ENCODE measurements at places on chromosomes 16 and 17. TPM values are rescaled to one million over a fixed set of nuclear protein-coding genes. Genes with fewer than 3 reads are reported as not detected.
A peak's percentile ranks its signal among the peaks of the same experiment; 100 is the strongest.

DNA sequence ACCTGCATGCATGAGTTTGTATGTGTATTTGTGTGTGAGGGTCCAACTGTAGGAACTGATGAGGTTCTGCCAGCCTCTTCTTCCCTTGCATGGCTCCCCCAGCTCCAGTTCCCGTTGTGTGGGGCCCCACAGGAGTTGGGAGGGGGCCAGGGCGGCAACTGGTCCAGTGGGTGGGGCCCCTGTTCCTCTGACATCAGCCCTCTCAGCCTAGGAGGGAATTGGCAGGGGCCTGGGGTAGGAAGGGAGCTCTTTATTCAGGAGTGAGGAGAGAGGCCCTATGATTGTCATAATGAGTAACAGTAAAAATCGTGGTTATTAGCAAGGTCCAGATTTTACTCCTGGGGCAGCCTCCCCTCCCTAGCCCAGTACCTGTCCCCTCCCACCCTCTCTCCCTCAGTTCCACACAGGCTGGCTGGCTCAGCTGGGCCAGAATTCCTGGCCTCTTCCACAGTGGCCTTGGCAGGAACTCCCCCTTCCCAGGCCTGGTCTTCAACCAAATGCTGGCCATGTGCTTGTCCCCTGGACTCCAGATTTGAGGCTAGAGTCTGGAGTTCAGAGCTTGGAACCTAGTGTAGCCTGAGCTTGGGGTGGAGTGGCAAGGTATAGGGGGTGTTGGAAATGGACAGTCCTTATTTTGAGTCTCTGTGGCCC lies 18.9 kb downstream of the RARA start:
- no peak for DNase-seq

DNA sequence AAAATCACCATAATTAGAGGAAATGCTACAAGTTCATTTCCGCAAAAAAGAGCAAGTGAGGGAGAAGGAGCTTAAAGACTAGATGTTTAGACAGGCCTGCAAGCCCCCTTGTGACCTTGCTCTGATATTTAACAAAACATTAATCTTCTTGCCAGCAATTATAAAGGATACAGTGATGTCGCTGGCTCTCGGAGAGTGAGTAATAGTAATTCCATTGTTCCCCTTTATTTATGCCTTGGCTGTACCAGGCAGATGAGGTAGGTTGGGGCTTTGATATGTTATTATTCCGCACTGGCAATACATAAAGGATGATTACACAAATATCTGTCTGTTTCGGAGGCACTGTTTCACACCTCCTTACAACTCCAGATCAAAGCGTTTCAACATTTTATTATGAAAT lies 204.8 kb upstream of the SALL1 start:
- no peak for DNase-seq

DNA sequence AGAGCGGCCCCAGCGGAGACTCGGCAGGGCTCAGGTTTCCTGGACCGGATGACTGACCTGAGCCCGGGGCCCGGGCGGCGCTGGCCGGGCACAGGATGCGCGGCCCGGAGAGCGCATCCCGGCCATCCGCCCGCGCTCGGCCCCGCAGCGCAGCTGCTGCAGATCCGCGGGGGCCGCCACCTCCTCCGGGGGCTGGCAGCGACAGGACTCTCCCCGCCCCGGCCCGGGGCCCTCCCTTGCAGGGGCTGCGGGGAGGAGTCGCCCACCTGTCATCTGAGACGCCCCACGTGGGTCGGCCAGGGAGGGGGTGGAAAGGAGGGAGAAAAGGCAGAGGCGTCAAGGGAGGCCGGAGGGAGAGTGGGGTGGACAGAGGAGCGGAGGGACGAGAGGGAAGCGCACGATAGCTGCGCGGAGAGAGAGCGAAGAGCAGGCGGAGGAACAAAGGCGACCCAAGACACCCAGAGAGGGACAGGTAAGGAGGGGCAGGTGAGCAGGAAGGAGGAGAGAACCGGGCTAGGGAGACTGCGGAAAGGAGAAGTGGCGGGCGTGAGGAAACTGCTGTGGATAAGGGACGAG lies 471 bp upstream of the PRKAR1A start:
- peak; percentile 71 for DNase-seq

DNA sequence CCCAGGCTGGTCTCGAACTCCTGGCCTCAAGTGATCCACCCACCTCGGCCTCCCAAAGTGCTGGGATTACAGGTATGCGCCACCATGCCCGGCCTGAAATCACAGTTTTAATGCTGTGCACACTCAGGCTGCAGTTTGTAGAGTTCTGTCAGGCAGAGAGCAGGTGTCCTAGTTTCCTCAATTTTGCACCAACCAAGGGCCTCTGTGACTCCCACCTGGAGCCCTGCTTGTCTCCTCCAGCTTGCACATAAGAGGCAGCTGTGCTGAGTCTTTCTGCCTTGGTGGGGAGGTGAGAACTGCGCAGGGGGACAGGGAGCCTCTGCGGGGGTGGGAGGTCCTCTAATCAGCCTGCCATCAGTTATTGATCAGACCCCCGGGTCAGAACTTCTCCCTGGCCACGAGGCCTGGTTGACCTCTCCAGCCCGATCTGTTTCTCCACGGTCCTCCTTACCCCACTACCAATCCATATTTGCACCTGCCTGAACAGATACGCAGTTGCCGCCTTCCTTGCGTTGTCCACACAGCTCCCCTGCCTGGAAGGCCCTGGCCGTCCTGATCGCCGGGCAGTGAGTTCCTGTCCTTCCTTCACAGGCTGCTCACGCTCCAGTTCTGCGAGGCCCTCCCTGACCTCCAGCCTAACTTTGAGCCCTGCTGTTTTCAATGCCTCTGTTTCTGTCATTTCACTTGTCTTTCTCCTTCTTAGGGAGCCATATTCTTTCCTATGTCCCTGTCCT lies 48.1 kb upstream of the SIAH1 start:
- no peak for DNase-seq

DNA sequence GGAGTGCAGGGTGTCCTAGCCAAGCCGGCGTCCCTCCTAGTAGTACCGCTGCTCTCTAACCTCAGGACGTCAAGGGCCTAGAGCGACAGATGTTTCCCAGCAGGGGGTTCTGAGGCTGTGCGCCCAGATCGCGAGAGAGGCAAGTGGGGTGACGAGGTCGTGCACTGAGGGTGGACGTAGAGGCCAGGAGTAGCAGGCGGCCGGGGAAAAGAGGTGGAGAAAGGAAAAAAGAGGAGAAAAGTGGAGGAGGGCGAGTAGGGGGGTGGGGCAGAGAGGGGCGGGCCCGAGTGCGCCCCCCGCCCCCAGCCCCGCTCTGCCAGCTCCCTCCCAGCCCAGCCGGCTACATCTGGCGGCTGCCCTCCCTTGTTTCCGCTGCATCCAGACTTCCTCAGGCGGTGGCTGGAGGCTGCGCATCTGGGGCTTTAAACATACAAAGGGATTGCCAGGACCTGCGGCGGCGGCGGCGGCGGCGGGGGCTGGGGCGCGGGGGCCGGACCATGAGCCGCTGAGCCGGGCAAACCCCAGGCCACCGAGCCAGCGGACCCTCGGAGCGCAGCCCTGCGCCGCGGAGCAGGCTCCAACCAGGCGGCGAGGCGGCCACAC lies at the start of gene MMP2:
Gene MMP2, plus strand, starts transcription at position 372 of the 603 bp plus-strand sequence. CDS start 282 bp downstream, outside the sequence.
- peak; percentile 83 for DNase-seq

DNA sequence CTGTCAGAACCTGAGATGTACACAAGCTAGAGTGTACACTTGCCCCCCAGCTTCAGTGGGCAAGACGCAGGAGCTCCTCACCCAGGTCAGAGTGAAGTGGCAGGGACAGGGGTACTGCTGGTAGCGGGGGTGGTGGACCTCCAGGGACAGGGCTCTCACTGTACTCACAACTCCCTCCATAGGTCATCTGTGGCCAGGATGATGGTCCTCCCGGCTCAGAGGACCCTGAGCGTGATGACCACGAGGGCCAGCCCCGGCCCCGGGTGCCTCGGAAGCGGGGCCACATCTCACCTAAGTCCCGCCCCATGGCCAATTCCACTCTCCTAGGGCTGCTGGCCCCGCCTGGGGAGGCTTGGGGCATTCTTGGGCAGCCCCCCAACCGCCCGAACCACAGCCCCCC lies 2.7 kb downstream of the NXPH3 start:
- no peak for DNase-seq

Gene CEP131
- total RNA-seq, result 11.3 TPM

Gene SPATA32
- 0.21 TPM for total RNA-seq
